Posterior cingulate gyrus (tissue), 11 donors: ENCODE measurements at places on chromosomes 13 and 19.

DNA sequence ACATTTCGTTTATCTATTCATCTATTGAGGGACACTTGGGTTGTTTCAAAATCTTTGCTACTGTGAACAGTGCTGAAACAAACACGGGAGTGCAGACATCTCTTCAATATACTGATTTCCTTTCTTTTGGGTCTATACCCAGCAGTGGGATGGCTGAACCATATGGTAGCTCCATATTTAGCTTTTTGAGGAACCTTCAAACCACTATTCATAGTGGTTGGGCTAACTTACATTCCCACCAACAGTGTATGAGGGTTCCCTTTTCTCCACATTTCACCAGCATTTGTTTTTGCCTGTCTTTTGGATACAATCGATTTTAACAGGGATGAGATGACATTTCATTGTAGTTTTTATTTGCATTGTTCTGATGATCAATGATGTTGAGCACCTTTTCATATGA is 798.2 kb downstream of the UQCRFS1 start:
- DNase-seq = no peak

GRCh38 chr13:106911627-106912026 is 343.7 kb upstream of the ARGLU1 start:
- no peak for DNase-seq

- no peak for DNase-seq
Observed at GRCh38 chr13:109938255-109938936, 152.0 kb upstream of the IRS2 start.

- DNase-seq = no peak
Observed at GRCh38 chr13:74987124-74987690, 494.8 kb downstream of the TBC1D4 start.

GRCh38 chr13:23453132-23453531 is 19.6 kb upstream of the SACS start:
- DNase-seq = no peak

DNA sequence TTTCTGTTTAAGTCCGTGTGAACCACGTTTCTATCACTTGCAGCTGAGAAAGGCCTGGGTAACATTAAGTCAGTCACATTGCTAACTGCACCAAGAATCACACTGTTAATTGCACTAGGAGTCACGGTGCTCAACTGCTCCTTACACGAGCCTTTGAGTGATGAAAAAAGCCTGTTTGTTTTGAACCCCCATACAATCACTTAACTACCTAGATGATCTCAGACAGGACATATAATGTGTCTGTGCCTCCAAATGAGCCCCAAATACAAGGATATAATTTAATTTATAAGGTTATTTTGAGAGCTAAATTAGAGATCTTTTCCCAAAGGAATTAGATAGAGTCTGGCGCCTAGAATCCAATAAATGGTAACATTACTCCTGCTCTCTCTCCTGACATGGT is 84.1 kb downstream of the MIPEP start:
- no peak for DNase-seq

GRCh38 chr19:29255006-29255405 is 42.1 kb upstream of the UQCRFS1 start:
- no peak for DNase-seq

- DNase-seq = no peak
Observed at GRCh38 chr13:20305587-20305986, 73.5 kb upstream of the GJB6 start.

DNA sequence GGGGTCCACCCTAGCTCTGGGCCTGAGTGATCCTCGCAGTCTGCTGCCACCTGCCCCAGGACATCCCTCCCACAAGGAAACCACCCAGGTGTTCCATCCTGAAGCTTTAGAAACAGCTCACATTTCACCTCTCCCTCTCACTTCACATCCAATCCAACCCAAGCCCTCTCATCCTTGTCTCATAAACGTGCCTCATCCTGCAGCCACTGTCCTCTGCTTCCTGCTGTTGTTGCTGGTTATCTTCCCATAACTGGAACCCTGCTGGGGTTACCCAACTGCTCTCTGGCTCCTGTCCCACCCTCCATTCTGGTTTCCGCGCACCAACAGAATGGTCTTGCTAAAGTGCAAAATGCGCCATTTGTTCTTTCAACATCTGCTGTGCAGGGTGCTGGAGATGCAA is 59.7 kb upstream of the MTIF3 start:
- no peak for DNase-seq

DNA sequence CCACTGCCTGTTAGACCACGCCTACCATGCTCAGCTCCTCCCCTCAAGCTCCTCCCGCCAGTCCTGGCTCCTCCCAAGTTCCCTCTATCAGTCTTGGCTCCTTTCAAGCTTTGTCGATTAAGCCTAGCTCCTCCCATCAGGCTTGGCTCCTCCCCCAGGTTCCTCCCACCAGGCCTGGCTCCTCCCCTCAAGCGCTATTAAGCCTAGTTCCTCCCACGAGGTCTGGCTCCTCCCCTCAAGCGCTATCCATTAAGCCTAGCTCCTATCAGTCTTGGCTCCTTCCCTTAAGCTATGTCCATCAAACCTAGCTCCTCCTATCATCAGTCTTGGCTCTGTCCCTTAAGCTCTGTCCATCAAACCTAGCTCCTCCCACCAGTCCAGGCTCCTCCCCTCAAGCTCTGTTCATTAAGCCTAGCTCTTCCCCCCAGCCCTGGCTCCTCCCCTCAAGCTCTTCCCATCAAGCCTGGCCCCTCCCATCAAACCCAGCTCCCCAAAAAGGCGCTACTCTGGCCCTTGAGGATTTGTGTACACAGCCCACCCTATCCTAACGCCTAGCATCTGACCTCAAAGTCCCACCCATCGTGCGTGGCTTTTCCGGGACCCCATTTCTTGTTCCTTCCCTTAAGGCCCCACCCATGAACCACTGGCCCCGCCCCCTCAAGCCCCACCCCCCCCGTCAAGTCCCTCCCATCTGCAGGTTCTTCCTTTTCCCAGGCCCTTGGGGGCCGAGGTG is 10.0 kb downstream of the CAMSAP3 start:
- no peak for DNase-seq

DNA sequence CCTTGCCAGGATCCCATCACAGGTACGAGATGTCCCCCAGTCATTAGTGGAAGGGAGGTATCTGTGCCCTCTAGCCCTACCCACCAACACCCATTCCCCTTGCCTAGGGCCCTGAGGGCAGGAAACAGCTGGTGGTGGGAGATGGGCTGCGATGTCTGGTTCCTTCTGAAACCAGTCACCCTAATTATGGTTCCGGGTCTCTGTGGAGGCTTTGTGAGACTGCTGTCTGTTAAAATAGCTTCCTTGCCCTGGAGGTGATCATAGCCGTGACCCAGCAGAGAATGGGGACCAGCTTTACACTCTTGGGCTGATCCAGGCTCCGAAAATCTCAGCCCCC is 5.5 kb downstream of the ALDH16A1 start:
- no peak for DNase-seq

- DNase-seq = no peak
Observed at GRCh38 chr19:49507803-49508494, 4.5 kb upstream of the FCGRT start.

DNA sequence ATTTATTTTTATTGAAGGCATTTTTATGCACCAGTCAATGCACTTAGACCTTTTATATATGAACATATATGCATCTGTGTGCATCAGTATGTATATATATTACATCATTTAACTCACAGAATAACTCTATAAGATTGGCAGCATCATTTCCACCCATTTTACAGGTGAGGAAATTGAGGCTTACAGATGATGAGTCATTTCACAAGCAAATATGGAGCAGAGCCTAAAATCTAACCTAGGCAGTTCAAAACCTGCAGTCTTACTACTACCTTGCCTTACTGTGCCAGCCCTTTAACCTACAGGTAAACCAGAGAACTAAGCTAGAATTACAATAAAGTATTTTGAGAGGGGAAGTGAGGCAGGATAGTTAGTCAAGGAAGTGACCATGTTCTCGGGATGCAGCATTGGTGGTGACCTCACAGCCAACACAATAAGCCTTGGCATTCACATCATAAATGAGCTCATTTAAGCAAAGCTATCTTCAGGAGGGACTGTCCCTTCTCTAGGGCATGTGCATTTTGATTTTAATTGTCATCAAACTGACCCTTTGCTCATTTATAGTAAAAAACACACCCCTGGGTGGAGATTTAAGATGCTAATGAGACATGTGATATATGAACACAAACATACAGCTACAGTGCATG is 274.3 kb downstream of the DCLK1 start:
- DNase-seq = no peak

DNA sequence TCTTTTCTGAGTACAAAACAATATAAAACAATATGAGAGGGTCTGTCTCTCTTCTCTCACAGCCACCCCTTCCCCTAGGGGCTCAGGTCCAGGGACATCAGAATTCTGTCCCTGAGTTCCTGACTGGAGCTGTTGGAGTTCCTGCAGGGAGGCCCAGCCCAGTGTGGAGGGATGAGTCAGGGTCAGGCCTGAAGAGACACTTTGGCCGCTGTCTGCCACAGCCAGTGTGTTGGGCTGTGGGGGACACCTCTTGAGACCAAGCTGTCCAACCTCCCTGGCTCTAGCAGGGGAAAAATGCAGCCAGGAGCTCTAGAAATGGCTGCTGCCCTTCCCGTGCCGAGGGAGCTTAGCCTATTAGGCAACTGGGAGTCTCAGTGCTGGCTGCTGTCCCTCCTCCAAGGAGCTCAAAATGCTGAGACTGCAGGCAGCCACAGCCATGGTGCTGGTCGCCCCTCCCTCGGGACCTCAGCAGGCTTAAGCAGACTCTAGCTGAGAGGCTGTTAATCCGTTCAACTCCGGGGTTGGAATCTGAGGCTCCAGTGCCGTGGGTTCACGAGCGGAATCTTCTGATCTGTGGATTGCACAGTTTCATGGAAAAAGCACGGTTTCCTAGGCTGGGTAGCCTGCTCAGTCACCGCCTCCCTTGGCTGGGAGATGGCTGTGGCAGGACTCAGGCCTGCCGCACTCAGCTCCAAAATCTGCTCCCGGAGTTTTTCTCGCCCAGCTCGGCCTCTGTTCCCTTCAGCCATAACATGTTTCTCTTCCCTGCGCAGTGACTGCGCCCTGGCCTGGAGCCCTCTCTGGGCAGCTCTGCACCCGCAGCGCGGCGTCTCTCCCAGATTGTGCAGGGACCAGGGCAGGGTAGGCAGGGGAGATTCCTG is 3.8 kb upstream of the ZNF626 start:
- DNase-seq = peak; percentile 48

DNA sequence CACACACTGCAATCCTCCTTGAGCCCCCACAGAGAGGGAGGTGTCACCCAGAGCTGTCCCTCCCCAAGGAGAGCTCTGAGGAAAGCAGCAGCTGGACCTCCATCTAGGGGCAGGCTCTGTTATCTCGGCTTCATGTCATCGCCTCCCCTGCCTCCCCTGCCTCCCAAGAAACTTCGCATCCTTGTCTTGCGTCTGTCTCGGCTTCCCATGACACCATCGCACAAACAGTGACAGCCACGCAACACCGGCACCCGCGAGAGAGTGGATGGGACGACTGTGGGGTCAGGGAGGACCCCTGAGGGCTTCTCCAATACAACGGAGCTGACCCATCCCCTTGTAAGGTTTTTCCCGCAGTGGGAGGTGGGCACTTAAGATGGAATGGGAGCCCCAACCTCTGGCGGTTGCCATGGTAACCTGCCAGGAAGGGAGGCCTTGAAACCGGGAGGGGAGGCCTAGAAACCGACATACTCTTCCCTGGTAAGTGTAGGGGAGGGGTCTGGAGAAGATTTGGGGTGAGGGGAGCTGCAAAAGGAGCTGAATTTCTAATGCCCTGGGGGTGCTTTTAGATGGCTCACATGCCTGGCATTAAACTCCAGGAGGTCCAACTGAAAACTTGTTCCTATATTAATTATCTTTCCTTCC is 16.3 kb downstream of the TLE2 start:
- DNase-seq = no peak

DNA sequence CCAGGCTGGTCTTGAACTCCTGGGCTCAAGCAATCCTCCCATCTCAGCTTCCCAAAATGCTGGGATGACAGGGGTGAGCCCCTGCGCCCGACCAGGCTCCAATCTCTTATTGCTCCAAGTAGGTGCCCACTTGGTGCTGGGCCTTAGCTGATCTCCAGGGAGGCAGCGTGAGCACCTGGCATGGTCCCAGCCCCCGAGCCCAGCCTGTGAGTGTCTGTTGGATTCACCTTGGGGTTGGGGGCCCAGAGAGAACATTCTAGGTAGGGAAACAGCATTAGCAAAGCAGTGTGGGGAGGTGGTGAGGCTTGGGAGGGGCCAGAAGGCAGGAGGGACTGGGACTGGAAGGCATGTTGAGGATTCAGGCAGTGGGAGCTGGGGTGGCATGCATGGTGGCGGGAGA is 45.5 kb downstream of the DNM2 start:
- no peak for DNase-seq

DNA sequence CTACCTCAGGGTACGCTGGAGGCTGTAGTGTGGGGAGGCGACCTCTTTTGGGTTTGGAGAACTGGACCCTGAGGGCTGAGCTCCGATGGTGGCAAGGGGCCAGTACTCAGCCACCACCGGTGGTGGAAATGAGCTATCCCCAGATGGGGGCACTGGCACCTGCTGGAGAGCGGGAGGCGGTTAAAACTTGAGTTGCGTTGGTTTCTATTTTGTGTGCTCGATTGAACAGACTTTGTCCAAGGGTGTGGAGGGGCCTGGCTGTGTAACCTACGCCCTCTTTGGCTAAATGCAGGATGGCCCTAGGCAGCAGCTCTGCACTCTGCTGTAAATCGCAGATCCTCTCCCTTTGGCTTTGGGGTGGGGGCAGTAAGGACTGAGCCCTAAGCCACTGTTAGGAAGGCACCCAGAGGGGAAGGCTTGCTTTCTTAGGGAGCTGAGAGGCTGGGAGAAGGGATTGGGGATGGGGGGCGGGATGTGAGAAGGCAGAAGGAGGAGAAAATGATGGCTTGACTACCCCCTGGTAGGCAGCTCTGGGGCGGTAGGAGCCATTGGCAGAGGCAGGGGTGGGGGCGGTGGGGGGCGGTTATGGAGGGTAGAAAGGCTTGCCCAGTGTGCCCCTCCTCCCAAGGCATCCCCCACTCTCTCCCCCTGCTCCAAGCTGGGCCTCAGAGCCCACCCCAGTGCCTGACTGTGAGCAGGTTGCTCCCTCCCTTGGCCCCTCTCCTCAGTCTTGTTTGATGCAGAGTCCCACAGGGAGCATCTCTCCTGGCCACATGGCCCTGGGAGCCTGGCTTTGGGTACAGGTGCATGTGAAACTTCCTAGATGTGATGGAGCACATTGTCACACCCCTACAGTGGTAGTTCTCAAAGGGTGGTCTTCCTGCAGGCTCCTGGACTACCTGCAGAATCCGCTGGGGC is 5.0 kb downstream of the VSTM2B start:
- DNase-seq = no peak

DNA sequence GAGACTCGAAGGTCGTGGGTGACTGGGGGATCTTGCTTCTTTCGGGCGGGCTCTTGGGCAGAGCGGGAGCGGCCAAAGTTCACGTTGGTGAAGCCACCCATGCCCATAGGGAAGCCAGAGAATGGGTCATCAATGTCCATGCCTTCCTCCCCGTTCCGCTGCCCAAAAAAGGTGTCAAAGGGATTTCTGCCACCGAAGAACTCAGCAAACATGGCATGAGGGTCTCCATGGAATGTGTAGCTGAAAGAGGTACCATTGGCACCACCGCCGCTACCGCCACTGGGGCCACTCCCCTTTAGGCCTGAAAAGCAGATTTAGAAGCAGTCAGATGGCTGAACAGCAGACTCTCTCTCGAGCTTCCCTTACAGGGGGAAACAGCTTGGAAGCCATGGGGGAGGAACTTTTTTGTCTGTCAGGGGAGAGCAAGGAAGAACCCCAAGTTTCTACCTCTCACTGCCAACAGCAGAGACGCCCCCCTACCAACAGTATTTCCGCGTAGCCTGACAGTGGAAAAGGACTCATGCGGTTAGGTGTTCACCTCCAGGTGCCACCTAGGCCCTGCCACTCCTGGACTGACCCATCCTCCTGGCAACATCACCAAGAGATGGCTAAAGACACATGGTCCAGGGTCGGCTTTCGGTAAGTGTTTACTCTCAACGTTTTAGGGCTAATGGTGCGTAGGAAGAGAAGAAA is 1.3 kb downstream of the DNAJB1 start:
- DNase-seq = no peak

GRCh38 chr13:27789495-27790303 is 2.6 kb upstream of the GSX1 start:
- no peak for DNase-seq
